ENCODE measurements at places on chromosomes 12 and 14.

GRCh38 chr14:53646925-53647324 is 309.7 kb downstream of the BMP4 start:
- DNase-seq: no peak

- DNase-seq: no peak
These were observed 267.2 kb downstream of the PAWR start for GRCh38 chr12:79423560-79423959.

- no peak for DNase-seq
These were observed 244.2 kb downstream of the SOX5 start for GRCh38 chr12:23704992-23705943.

GRCh38 chr12:26187014-26187798 is 8.2 kb upstream of the SSPN start:
- DNase-seq: peak; percentile 29

GRCh38 chr12:22415342-22416309 is 81.1 kb upstream of the ST8SIA1 start:
- DNase-seq: no peak

- no peak for DNase-seq
These were observed 43.6 kb upstream of the KCNH5 start for GRCh38 chr14:63088865-63089264.
